Stimulated activated CD8-positive, alpha-beta memory T cell treated with anti-CD3 and anti-CD28 coated beads, Interleukin-7, amount 100 ng/mL, for 1 hour (primary cell): ENCODE measurements at places on chromosomes 3 and 15.

DNA sequence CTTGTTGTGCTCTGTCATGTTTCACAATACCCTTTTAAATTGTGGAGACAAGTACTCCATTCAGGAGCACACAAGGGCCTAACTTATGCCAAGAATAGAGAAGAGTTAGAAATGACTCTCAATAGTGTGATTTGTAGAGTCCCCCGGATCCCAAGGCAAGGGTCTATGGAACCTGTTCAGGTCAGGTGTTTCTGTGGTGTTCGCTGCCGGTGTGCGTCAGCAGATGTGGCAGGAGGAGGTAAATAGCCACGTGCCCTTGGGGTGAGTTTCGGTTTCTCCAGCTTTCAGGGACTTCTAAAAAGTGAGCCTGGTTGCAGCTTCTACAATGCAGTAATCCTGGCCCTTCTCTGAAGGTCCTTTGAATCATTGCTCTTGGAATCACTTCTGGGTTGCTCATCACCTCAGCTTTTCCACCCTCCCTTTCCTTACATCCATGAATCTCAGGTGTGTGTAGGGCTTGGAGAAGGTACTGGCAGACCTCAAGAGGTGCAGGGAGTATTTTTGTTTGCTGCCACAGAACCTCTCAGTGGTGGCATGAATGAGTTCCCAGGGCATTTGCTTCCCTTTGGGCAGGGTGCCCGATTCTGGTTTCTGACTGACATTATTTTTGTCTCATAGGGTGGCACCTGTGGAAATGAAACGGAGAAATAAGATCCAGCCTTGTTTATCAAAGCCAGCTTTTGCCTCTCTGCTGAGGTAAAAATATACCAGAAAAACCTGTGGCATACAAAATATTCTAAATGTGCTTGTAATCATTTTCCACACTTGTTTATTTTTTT lies 7.3 kb downstream of the ST3GAL6 start:
- DNase-seq: no peak

DNA sequence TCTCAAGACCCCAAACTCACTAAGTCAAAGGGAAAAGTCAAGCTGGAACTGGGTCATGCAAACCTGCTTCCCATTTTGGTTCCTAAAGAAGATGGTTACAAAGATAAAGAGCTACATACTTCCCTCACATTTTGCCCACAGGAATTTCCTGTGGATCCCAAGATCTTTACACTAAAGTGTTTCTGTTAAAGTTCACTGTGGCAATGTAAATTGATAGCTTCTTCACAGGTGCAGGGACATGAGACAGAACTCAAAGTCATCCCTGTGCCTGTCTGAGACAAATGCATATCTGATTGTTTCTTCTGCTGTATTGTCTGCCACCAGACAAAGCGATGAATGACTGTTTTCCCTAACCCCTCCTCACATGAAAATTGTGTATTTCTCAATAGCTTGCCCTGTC lies 567.8 kb downstream of the ZIC1 start:
- DNase-seq: no peak

- DNase-seq: no peak
Observed at GRCh38 chr3:138902171-138902570, 44.8 kb downstream of the FOXL2 start.

GRCh38 chr3:62318365-62318751 lies 55.0 kb downstream of the FEZF2 start:
- no peak for DNase-seq

DNA sequence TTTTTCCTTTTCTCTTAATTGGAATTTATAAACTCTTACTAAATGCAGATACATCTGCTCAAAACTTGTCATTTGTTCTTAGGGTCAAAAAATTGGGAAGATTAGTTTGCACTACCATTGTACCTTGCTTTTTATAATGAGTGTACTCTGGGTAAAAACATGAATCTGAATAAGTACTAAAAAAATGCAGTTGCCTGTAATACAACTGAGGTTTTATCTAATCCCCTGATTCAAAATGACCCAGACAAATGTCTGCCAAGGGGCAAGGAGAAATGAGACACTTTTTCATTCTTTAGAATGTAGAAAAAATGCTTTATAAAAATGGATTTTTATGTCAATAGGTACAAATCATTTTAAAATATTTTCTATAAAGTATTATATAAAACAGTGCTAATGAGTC lies 42.4 kb downstream of the RASA2 start:
- no peak for DNase-seq

GRCh38 chr3:53675022-53675697 lies 171.1 kb downstream of the CHDH start:
- DNase-seq: no peak

DNA sequence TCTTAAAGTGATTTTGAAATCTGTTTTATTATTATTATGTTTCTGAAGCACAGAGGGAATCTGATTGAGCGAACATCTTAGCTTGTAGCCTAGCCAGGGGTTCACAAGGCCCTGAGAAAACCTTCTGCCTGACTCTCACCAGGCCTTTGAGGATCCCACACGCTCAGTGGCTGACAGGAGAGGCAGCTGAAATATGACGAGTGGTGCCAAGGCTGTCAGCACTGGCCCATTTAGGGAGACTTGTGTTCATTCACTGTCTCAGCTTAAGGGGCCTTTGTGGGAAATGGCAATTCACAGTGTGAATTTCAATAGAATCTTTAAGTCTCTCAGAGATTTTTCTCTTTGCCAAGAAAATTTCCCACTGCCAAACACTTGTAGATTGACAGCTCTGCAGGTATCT lies 770.9 kb downstream of the TUSC7 start:
- no peak for DNase-seq

GRCh38 chr3:25594007-25594502 lies 70.7 kb downstream of the TOP2B start:
- DNase-seq: no peak

- no peak for DNase-seq
Observed at GRCh38 chr15:41501191-41501917, 7.7 kb downstream of the ITPKA start.

- DNase-seq: no peak
Observed at GRCh38 chr15:48388016-48388851, 57.0 kb downstream of the DUT start.

DNA sequence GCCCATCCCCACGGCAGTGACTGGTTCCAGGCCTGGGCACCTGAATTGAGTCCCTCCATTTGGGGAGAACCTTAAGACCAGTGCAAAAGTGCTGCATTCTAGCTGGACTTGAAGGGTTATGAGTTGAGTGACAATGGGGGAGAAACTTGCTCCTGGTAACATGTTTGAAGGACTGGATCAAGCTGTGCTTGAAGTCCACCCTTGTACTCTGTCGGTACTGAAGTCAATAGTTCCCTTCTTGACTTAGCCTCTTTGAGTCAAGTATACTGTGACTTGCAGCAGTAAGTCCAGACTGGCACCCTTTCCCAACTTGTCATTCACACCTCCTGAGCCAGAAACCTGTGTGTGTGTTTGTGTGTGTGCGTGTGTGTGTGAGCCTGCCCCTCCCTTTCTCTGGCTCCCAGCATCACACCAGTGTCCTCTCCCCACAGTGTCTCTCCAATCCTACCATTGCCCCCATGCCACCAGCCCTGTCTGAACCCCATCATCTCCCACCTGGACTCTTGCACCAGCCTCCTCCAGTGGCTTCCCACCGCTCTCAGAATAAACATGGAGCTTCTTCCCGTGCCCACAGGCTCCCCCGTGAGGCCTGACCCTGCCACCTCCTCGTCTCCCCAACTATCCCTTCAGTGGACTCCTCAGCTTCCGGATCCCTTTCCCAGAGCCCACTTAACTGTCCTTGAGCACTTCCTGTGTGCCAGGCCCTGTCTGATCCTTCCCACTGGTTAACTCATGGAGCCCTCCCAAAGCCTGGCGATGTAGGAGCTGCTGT lies 10.2 kb upstream of the FBLN2 start:
- no peak for DNase-seq

GRCh38 chr3:131388490-131388799 lies 6.9 kb downstream of the NUDT16 start:
- DNase-seq: no peak

- DNase-seq: no peak
Observed at GRCh38 chr3:45571969-45572368, 22.6 kb upstream of the LIMD1 start.

DNA sequence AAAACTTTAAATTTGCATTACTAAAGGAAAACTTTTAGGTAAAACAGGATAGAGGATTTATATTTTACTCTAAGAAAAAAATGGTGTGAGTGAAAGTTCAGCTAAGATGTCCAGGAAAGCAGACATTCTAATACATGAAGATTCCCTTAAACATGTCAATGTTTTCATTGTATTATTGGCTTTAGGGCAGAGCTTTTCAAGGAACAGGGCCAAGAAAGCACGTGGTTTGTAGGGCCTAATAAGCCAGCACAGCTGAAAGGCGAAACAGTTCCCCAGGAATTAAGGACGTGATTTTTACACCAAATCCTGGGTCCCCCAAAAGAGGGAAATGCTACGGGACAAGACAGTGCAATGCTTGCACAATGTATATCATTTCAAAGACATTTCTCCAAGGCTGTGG lies 48.6 kb upstream of the MKRN3 start:
- no peak for DNase-seq

- no peak for DNase-seq
Observed at GRCh38 chr15:69782809-69783208, 314.9 kb downstream of the TLE3 start.

DNA sequence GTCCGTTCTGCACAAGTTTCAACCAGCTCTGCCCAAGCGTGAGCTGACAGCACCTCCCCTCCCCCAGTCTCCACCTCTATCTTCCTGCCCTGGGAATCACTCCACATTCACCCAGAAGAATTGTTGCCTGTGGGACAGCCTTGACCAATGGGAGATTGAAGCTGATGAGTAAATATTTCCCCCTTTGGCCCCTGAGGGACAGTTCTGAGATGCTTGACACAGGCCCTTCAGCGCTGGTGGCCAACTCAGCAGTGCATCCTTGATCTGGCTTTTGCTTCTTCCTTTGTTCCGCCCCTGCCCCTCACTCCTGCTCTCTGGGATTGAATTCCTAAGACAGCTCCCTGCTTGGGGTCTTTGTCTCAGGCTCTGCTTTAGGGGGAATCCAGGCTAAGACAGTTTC lies 13.1 kb upstream of the SKIC8 start:
- no peak for DNase-seq

DNA sequence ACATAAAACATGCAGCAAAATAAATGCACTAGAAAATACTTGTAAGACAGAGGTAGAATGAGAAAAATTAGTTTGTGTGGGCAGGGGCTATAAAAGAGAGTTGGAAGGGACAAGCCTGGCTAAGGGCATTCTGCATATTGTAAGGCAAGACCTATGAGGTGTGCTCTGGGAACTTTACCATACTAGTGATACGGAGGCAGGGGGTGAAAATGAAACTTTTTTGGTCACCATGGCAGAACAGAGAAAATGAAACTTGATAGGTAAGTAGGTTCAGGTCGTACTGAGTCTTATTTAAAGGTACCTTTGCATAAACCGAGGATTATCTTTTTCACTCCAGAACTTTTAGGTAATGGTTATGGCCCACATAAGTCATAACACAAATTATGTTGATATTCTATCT lies 74.7 kb upstream of the ACKR4 start:
- no peak for DNase-seq

DNA sequence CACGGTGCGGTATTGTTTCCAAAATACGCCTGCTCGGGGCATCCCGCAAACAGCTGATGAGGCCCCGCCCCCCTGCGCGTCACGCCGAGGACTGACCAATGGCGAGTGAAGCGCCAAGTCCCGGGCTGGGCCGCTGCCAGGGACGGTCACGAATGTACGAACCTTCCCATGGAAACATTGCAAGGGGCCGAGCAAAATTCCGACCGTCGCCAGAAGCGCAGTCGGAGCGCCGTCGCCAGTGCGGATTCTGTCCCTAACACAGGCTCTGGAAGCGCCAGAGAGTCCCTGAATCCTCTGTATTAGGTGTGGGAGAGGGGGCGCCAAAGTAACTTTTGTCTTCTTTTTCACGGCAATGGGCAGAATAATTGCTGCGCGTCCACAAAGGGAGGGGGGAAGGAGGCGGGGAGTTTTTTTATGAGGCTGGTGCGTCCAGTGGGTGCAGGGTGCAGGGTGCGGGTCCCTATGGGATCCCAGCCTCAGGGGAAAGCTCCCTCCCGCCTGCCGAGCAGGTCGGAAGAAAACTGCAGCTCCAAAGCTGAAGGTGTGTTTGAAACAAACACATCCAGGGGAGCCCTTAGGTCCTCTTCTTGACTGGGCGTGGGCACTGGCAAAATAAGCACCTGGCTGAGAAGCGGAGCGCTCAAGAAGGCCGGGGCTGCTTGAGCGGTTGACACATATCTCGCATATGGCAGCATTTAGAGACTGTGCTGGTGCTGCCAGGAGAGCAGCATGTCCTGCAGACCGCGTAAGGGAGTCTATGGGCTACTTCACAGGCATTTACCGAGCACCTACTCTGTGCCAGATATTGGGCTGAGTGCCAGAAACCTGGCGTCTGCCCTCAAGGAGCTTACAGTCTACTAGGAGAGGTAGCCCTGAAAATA lies at the start of gene BMF:
Gene BMF, minus strand, starts transcription at position 25 of the 881 bp plus-strand sequence. CDS start 2,793 bp downstream, outside the sequence.
- DNase-seq: peak; percentile 90
